ENCODE measurements at places on chromosomes 13 and 19.

GRCh38 chr19:15397782-15398181 is 18.2 kb upstream of the AKAP8 start:
- no peak for DNase-seq

DNA sequence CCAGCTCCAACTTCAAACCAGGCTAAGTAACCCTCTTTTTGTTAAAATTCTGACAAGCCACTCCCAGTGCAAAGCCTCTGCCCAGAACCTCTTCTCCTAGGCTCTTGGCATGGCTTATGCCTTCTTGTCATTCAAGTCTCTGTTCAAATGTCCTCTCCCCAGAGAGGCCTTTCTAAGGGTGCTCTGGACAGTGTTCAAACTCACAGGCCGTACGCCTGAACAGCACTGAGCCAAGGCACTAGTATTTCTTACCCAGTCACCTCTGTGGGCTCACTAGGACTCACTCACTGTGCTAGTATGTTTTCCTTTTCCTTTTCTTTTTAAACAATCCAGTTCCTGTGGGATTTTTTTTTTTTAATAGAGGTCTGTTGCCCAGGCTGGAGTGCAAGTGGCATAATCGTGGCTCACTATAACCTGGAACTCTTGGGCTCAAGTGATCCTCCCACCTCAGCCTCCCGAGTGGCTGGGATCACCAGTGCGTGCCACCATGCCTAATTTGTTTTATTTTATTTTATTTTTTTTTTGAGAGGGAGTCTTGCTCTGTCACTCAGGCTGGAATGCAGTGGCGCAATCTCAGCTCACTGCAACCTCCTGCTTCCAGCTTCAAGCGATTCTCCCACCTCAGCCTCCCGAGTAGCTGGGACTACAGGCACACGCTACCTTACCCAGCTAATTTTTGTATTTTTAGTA is 2.3 kb upstream of the ASF1B start:
- DNase-seq = no peak

GRCh38 chr19:39335168-39335548 is 685 bp downstream of the GMFG start:
- DNase-seq = no peak

DNA sequence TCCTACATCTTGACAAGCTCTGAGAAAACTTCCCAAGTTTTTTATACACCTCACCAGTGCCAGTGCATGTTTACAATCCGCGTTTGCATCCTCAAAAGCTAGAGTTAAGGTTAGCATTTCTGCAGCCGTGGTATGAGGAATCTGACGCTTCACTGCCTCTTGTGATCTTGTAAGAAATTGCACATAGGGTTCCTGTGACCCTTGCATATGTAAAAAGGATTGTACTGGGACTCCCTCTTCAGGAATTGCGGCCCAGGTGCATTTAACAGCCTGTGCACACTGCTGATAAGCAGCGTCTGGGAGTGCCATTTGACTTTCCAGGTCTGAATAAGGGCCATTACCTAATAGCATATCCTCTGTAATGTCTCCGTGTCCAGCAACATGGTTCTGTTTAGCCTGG is 15.3 kb downstream of the FPR3 start:
- no peak for DNase-seq

- DNase-seq = no peak
Measured at GRCh38 chr19:16571822-16572331, 338 bp downstream of the SLC35E1 start.

GRCh38 chr13:43766725-43767124 is 20.0 kb downstream of the ENOX1 start:
- no peak for DNase-seq

- DNase-seq = no peak
Measured at GRCh38 chr13:104416973-104417372, 1350.8 kb upstream of the SLC10A2 start.

DNA sequence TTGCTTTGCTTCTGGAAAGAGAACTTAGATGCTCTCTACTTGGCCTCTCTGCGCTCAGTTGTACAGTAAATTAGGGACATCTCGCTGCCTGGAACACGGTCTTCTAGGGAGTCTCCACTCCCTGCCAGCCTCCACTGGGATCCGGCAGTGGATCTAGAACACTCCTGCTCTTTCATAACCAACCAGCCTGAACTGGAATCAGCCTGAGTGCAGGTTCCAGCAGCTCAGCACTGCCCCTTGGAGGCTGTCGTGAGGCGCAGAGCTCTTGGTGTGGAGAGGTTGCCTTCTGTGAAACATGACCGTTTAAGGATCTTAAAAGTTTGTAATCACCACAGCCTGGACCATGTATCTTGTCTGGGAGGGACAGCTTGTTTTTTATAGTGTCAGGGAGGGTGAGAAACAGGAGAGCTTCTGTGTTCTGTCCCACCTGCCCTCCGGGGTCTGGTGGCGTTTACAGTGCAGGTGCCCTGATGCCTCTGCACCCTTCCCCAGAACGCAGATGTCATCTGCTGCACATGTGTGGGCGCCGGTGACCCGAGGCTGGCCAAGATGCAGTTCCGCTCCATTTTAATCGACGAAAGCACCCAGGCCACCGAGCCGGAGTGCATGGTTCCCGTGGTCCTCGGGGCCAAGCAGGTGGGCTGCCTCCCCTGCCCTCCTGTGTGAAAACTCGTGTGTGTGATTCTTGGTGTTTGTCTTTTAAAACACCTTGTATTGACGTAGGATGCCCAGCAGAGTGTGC is 24.8 kb downstream of the UPF1 start:
- DNase-seq = no peak

DNA sequence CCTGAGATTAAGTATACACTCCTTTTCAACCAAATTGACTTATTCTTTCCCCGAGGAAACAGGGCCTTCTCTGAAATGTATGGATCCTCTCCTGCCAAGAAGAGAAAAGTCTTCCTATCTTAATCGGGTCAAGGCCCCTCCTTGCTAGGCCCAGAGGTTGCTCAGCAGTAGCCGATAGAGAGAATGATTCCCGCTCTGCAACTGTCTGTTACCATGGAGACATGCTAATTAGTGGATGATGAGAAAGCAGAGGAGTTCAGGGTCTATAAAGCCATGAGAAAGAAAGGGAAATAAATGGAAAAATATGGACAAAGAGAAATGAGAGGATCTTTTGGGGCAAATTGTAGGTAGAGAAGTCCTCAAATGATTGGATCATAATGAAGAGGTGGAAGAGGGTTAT is 103.5 kb downstream of the POU4F1 start:
- no peak for DNase-seq

- DNase-seq = no peak
Measured at GRCh38 chr19:40144151-40144550, 47.1 kb upstream of the MAP3K10 start.

DNA sequence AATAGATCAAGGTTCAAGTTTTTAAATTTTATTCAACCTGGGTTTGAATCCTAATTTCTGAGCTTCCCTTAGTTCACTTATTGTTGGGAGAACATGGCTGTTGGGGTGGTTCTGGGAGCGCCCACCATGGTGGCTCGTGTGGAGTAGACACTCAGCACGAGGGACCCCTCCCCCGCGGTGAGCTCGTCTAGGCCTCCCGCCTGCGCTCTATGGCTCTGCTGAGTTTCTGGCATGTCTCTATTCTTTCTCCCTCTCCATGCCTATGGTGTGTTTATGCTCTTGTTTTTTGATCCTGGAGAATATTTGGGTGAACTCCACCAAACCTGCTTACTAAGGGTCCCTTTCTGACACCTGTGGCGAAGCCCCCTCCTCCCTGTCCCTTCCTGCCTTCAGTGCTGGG is 1.6 kb upstream of the EPN1 start:
- DNase-seq = no peak

DNA sequence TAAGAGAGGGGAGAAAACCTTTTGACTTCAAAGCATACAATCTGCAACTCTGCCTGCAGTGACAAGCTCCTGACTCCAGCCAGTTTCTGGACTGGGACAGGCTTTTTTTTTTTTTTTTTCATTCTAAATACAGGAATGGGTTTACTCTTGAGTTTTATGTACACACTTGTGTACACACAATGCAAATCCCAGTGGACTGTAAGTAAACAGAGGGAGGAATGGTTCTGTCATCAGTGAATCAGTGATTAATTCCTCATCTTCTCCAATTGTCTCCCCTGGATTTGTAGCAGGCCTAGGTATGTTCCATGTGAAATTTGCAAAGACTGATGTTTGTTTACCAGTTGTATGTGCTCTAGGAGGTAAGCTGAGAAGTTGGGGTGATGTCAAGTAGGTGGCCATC is 184.8 kb downstream of the SHISA2 start:
- DNase-seq = no peak

DNA sequence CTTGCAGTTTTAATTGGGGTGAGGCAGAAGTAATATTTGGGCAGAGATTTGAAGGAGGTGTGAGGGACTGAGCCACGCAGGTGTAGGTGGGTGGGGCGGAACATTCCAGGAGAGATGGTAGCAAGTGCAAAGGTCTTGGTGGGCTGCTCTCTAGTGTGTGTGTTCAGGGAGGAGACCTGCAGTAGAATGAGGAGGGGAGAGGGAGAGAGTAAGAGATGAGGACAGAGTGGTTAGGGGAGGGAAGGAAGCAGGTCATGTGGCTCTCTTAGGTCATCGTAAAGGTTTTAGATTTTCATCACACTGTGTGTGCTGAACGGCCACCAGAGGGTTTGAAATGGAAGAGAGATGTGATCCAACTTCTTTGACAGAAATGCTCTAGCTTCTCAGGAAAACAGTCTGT is 33.5 kb downstream of the WASF3 start:
- no peak for DNase-seq

DNA sequence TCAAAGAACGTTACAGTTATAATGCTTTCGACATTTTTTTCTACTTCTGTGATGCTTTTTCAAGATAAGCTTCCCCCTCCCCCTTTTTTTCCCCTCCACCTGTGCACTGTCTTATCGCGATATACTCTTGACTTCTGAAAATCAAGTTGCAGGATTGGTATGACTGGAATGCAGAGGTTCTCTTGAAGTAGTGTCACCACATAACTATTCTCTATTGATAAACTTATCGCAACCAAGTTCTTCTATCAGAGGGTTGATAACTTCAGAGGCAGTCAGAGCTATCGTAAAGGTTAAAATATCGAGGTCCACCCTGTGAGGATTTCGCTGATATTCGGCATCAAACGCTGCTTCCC is 820 bp downstream of the EID2 start:
- no peak for DNase-seq

GRCh38 chr13:114258589-114258988 is 22.8 kb upstream of the UPF3A start:
- no peak for DNase-seq

- DNase-seq = no peak
Measured at GRCh38 chr13:43831088-43831487, 44.3 kb upstream of the ENOX1 start.

DNA sequence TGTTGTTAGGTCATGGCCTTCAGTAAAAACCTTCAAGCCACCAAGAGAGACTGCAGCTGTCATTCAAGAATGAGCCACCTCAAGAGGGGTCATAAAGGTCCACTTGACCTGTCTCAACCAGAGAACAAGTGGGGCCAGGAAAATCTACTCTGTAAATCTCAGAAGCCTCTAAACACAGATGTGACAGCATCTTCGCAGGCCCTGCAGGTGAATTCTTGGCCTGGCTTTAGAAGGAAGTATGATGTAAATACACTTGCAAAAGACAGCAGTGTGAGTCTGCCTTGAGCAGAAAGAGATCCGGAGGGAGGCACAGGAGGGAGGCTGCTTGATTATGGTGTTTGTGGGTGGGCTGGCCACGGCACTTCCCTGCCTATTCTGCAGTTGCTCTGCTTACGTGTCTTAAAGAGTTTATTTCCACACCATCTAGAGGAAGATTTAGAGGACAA is 1082.9 kb downstream of the UQCRFS1 start:
- DNase-seq = no peak

- no peak for DNase-seq
Measured at GRCh38 chr13:79289571-79289970, 116.5 kb downstream of the RBM26 start.

DNA sequence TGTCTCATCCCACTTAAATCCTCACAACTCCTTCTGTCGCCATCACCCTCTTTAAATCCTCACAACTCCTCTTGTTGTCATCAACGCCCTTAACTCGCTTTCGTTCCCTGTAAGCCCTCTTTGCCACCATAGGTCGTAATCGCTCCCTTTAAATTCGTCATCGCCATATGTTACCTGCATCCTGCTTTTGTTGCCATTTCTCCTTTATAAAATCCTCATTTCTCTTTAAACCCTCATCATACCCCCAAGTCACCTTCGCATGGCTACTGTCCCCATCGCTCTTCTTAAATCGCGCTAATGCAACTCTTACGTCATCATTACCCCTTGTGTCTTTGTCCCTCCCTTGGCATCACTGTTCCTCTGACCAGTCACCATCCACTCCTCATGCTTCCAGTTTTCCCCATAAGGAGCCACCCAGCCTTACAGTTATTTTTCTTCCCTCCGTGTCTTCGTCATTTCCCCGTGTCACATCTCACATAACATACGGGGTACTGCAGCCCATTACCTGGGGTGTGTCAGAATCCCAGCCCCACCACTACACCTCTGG is 539 bp downstream of the PLD3 start:
- no peak for DNase-seq

GRCh38 chr19:17775991-17776803 is 18.7 kb upstream of the B3GNT3 start:
- no peak for DNase-seq

DNA sequence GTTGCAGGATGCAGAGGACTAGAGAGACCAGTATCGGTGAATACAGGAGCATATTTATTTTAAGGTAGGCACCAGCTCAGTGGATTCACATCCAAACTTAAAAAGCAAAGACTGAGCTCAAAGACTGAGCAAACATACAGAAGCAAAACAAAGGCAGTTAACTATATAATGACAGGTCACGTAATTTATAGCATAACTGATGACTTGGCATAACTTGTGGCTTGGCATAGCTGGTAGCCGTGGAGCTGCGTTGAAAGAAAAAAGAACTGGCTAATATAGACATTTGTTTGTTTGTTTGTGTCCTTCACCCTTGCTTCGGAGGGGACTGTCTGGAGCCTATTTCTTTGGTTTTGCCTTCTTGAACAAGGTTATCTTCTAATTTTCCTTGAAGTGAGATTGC is 33.7 kb downstream of the ZNF493 start:
- DNase-seq = no peak

DNA sequence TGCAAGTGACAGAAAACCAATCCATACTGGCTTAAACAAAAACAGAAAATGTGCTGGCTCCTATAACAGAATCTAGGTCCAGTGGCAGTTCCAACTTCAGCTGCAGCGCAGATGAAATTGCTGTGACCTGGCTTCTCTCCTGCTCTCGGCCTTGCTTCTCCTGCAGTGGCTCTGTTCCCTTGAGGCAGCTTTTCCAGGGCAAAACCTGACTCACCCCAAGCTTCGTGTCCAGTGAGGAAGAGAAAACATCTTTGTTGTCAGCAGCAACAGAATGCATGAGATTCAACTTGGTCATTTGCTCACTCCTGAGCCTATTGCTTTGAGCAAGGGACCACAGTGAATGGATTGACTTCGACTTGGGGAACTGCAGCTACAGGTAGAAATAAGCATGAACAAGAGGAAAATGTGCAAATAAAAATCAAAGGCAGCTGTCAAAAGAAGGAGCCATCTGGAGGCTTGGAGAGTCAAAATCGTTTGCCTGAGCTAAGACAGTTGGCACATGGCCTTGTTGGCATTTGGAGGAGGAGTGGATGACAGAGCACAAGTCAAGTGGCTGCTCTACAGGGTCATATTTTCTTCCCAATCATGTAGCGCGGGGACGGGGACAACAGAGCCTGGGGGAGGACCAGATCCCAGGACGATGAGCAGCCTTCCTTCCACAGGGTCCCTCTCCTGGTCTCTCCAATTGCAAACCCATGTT is 523.4 kb downstream of the FGF9 start:
- no peak for DNase-seq

GRCh38 chr13:60213236-60213744 is 49.6 kb upstream of the DIAPH3 start:
- no peak for DNase-seq
